Tibial artery (tissue), 4 donors: ENCODE measurements at places on chromosomes 1 and 21.
A peak's percentile ranks its signal among the peaks of the same experiment; 100 is the strongest.

DNA sequence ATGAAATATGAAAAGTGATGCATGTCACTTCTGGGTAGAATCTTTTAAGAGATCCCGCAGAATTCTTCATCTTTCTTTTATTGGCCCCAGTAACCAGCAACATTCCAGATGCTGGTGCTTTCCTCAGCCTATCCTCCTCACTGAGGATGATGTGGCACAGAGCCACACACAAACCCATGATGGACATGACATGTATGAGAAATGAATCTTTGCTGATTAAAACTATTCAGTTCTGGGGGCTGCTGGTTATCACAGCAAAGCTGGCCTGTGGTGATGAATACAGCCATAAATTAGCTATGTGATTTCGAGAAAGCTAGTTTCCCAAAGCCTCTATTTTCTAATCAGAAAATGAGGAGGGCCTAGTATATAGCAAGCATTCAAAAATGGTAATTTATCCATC is 8.3 kb upstream of the ERICH3 start:
- no peak for DNase-seq

DNA sequence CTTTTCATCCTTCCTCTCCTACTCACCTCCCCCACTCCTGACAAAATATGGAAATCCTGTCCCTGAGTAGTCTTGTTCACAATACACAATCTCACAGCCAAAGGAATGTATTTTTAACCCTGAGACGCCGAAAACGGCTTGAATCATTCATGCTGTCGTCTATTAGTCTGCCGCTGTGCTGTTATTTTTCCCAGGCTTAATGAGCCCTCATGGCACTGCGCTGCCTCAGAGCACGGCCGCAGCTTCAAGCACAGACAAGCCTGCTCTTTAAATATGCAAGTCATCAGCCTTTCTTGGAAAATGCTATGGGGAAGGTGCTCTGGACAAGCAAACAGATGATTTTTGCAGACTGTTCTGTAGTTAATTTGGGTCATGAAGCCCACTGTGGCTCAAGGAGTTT is 302.7 kb downstream of the DISC1 start:
- DNase-seq, result no peak

DNA sequence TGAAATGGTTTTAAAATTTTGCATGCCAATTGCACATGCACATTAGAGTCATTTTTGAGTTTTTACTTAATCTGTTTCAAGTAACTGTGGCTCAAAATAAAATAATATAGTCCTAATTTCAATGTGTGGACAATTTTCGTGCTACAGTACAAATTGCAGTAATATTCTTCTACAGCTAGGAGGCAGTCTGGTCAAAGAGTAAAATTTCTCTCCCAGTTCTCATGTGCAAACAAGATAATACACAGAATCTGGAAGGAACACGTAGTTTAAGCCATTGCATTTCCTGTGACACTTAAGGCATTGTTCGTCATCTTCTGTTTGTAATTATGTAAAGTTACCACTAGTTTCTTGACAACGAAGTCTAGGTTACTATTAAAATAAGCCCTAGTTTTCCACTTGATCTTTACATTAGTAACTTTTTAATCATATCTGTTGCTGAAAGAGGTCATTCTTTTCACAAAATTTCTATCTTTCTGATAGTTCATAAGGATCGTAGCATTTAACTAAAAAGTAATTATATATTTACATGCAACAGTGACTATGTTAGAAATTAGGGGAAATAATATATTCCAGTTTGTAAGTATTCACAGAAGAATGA is 28.9 kb downstream of the ODR4 start:
- DNase-seq, result no peak

DNA sequence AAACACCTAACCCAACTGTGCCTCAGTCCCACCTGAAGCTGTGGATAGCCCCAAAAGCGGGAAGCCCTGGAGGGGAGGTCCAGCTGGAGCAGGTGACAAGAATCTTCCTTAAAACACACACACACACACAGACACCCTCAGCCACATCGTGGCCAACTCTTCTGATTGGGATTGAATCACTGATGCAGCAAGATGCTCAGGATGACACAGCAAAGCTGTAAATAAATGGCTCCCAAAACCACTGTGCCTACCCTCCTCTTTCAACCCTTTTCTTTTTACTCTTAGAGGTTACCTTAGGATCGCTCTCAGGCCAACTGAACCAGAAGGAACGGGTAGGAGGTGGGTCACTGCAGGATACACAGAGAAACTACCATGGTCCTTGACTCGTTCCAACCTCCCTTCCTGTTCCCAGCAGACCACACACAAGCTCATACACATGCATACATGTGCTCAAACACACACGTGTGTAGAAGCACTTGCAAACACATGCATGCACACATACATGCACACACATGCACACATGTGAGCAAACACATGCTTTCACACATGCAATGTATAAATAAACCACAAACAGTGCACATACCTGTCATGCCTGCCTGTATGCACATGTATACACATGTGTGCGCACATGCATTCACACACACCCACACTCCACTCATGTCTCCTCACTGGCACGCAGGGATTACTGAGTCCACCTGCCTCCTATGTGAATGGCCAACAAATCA is 14.4 kb downstream of the CAPN9 start:
- DNase-seq, result no peak

DNA sequence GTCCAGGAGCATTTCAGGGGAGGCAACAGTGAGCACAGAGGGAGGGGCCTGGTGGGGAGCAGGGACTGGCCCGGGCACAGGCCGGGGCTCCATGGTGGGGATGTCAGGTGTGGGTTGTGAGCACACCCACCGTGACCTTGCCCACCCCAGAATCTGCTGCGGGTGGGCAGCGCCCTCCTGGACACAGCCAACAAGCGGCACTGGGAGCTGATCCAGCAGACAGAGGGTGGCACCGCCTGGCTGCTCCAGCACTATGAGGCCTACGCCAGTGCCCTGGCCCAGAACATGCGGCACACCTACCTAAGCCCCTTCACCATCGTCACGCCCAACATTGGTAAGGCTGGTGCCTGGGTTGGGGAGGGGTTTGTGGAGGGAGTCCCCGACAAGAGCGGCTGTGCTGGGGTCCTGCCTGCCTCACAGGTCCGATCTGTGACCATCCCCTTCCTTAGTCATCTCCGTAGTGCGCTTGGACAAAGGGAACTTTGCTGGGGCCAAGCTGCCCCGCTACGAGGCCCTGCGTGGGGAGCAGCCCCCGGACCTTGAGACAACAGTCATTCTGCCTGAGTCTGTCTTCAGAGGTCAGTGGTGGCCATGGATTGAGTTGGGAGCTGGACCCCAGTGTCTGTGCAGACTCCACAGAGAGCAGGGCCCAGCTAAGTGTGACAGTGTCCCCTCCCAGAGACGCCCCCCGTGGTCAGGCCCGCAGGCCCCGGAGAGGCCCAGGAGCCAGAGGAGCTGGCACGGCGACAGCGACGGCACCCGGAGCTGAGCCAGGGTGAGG is 14.3 kb downstream of the PSRC1 start:
- DNase-seq, result no peak

DNA sequence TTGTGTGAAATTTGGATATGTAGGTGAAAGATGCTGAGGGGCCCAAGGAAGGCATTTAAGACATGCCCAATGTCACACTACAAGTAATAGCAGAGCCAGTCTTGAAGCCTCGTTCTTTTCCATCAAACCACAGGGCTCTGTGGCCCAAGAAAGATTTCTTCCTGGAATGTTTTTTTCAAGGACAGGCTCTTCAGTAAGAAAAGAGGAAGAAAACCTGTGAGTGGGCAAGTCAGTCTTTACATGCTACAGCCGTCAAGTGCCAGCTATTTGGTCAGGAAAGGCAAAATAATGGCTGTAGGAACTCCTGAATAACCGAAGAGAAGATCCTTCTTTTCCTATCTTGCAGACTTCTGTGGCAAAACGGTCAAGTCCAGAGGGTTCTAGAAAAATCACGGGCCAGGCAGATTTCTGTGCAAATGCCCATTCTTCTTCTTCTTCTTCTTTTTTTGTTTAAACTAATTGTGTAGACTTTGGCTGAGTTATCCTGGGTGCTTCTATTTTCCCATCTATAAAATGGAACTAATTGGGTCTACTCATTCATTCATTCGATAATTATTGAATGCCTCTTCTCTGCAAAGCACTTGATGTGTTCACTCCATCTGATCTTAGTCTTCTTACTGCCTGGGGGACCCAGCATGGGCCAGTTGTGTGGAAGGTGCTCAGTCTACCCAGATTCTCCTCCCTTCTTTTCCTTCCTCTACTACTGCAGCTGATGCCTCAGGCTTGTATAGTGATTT is 1.9 kb upstream of the ID3 start:
- DNase-seq, result no peak

DNA sequence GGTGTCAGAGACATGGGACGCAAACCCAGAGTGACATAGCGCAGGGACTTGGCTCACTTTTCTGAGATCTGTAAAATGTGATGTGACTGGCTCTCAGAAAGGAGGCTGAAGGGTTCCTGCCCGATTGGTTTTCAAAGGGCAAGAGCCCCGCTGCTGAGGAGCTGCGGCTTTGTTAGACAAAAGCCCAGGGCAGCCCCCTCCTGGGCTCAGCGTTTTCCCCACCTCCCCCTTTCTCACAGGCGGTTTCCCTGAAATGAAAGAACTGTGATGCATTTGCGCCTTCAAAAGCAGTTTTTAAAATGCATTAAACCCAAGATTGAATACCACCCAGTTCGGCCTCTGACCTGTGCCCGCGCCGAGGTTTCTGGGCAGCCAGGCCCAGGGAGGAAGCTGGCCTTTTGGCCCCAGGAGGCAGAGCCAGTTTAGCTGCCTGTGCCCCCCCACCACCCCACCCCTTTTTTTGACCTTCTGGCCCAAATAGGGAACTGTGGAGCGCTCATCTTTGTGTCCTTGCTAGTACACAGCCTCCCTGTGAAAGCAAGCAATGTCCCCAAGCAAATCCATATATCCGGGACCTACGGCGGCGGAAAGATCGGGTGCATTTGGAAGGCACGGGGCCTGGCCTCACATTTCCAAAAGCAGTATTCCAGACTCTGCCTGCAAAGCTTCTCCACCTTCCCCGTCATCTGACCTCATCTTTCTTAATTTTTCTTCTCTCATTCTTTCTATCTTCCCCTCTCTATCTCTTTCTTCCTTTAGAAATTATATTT is 28.6 kb downstream of the CD247 start:
- DNase-seq, result no peak

GRCh38 chr1:78005755-78006154 is 1.0 kb downstream of the DNAJB4 start:
- no peak for DNase-seq

GRCh38 chr1:38803647-38804046 is 55.9 kb downstream of the RRAGC start:
- DNase-seq, result no peak

- no peak for DNase-seq
Measured at GRCh38 chr1:66540434-66541032, 6.6 kb downstream of the SGIP1 start.

DNA sequence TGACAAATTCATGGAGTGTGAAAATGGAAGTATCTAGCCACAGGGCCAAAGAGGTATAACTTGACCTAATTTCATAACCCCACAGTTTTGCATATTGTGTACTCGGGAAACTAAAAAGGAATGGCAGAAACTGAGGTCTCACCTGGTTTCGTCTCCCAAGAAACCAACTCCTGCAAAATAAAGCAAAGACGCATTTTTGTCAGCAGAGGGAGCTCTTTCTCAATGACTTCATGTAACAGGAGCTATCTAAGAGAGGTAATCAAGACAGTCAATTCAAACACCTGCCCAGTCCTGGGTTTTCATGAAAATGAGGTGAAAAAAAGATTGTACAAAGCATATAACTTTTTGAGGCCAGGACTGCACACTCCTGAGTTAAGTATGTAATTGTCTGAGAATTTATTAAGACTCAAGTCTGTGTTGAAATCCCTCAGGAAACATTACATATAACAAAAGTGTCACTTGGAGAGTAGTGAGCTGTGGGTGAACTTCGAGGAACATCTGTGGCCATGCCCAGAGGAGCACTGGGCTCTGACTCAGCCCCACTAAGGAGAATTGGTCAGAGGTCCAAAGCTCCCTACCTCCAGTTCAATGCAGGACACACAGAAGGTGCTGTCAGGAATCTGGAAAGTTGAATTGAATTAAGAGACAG is 17.6 kb downstream of the FCRL4 start:
- DNase-seq, result no peak

GRCh38 chr1:221625026-221625425 is 116.9 kb downstream of the DUSP10 start:
- no peak for DNase-seq

DNA sequence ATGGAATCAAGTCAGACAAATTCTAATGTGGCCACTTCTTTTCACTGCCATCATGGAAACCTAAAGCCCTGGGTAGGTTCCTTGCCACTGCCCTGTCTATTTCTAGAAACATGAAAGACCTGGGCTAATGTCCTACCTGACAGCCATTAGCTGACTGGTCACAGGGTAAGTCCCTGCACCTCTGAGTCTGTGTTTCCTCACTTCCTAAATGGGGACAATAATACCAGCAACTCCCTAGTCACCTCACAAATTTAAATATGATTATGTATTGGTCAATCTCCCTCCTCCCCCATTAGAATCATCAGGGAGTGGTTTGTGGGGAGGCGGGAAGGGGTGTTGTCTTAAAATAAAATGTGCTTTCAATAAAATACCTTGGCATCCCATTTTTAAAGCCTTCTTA is 2.2 kb downstream of the CREG1 start:
- no peak for DNase-seq

- DNase-seq, result no peak
Measured at GRCh38 chr1:53391296-53391695, 63.4 kb upstream of the LRP8 start.

DNA sequence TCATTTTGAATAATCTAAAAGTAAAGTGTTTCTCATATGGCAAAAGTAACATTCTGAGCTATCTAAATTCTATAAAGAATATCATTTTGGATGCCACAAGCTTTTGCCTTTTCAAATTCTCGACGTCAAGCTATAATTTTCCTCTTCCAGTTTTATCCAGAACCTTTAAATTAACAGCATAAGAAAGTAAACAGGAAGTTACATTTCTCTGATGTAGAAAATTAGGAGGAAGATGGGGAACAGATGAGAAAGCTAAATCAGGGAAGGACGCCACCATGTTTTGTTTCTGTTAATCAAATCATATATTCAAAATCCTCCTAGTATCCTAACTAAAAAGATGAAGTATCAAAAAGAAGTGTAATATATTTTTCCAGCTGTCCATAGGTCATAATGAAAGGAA is 8.8 kb upstream of the CAMSAP2 start:
- DNase-seq, result no peak

- DNase-seq, result no peak
Measured at GRCh38 chr1:235923466-235924021, 56.8 kb upstream of the LYST start.

DNA sequence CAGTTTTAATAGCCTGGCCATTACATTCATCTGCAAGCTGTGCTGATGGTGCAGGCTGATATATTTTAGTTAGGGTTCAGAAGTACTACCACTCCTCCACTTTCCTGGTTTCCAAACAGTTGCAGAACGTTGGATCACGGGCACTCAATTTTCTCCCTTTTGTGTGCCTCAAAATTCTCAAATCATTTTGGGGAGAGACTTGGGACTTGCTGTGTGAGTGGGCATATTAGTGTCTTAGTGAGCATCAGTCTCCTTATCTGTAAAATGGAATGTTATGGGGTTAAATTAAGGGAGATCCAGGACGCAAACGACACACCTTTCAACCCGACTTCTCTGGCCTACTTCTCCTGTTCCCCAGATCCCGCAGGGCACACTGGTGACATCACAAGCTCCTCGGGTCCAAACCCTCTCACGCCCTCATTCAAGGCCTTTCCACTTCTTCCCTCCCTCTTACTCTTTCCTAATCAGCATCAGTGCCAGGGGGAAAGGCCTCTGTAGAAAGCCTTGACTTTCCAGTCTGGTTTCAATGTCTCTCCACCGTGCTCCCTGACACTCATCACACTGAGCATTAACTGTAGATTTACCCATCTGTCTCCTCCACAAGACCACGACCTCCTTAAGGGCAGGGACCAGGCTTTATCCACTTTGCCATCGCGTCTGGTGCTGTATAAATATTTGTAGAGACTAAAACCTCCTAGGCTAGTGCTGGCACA is 1.2 kb downstream of the PIGP start:
- peak; percentile 82 for DNase-seq
